AG04450 (cell line): ENCODE measurements at places on chromosomes 6 and 20.

DNA sequence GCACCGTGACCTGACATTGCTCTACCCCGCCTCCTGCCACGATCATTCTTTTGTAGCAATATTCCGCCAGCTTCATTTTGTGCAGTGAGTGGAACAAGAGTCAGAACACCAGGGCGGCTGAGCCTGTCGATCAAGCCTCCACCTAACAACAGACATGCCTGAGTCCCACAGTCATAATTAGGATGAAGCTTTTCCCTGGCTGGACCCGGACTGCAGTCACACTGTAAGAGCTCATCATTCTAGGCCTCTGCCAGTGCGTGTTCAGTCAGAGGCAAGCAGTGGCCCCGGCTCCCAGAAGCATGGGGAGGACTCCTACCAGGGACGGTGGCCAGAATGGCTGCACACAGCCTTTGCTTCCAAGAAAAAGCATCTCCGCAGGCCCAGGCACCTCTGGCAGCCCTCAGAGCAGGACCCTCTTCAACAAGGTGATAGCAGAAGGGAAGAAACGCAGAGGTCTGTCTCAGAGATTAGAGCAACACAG lies 23.2 kb upstream of the UNC93A start:
- DNase-seq, result no peak

DNA sequence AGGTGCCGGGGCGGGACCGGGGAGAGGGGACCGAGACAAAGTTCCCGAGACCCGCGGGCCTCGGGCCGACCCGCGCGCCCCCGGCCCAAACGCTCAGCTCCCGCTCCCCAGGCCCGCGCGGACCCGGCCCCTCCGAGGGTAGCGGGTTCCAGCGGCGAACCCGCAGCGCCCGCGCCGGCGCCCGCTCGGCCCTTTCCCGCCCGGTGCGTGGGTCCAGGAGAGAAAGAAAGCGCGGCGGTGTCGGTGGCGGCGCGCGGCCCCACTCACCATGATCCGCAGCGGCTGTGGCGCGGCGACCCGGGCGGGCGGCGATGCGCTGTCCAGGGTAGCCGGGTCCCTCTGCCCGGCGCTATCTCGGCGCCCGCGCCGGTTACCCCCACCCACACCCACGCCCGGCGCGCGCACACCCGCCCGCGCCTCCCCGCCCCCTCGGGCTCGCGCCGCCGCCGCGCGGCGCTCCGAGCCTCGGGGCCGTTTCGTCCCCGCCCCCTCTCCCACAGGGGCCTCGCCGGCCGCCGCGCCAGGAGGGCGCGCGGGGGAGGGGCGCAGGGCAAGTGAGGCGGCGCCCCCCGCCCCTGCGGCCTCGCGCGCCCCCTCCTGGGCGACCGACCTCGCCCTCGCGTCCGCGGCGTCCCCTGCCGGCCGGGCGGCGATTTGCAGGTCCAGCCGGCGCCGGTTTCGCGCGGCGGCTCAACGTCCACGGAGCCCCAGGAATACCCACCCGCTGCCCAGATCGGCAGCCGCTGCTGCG lies at the start of gene ELOVL2:
Gene ELOVL2, minus strand, starts transcription at position 345 of the 751 bp plus-strand sequence. Its CDS starts 75 bp downstream, at position 270.
- no peak for DNase-seq

- no peak for DNase-seq
Measured at GRCh38 chr20:13778827-13779226, 5.9 kb downstream of the ESF1 start.

- DNase-seq, result no peak
Measured at GRCh38 chr6:1491591-1492319, 102.4 kb downstream of the FOXF2 start.

DNA sequence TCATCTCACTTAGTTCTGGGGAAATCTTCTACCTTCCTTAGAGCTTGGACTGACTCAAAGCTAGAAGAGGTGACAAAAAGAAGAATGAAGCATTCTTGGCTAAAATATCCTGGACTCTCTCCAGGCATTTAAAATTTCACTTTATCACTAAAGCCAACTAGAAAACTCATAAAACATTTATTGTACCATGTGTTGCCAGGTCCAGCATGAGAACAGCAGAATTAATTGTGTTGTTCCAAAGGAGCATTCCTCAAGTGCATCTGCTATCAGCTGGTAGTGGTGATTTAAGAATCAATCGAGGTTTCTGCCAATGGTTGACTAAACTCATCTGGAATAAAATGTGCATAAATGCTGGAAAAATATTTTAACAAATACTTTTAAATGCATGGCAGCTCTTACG lies 147.3 kb upstream of the SSTR4 start:
- no peak for DNase-seq

- DNase-seq, result no peak
Measured at GRCh38 chr20:20292472-20292871, 75.4 kb upstream of the INSM1 start.

DNA sequence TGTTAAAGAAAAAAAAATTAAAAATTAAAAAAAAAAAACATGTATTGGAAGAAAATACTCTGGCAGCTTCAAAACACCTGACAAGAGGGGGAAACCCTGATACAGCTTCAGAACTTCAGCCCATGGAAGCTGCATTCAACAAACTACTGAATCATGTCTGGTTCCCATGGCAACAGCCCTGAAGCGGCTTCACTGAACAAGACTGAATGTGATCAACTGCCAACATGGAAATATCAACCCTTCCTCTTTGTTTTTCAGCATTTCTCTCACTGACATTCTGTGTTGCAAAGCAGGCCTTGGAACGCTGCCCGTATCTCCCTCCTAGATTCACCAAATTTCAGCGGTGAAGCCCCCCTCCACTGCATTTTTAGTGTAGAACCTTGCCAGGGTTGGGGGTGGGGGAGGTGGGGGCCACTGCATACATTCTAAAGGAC lies 91.3 kb upstream of the SHLD1 start:
- peak; percentile 64 for DNase-seq

DNA sequence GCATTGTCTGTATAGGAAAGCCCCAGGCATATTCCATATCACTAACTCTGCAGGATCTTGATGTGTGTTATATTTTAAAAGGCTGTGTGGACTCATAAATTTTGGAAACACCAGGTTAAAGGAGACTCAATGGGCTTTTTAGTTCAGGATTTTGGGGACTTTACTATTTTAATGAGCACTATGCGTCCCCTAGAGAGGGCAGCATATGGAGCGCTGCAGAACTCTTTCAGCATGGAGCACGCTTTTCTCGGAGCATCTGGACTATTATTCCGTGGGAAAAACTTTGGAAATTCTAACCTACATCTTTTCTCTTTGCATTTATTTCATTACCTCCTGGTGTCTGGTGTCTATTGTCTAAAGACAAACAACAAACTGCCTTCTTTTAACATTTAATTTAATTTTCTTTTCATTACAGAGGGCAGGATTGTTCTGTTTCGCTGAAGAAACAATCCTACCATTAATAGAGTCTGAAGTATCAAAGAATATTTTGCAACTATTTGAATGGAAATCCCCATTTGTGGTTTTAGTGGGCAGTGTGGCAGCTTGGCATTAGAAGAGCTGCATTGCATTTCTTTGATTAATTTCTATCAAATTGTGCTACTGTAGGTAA lies 399.9 kb upstream of the HSF2 start:
- DNase-seq, result no peak

DNA sequence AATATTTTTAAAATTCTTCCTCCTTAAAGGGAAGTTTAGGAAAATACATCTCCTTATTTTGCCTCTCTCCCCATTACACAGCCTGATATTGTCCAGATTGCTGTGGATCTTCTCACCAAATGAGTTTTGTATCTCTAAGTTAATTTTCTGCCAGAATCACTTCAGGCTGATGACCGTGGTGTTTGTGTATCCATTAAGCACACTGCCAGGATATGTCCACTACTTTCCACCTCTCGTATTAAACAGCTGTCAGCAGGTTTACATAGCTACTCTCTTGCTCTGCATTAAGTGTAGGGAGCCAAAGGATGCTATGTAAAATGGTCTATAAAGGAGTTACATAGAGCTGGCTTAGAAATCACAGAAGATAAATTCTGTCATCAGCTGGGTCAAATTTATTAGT lies 201.1 kb downstream of the ZFAND3 start:
- DNase-seq, result no peak

DNA sequence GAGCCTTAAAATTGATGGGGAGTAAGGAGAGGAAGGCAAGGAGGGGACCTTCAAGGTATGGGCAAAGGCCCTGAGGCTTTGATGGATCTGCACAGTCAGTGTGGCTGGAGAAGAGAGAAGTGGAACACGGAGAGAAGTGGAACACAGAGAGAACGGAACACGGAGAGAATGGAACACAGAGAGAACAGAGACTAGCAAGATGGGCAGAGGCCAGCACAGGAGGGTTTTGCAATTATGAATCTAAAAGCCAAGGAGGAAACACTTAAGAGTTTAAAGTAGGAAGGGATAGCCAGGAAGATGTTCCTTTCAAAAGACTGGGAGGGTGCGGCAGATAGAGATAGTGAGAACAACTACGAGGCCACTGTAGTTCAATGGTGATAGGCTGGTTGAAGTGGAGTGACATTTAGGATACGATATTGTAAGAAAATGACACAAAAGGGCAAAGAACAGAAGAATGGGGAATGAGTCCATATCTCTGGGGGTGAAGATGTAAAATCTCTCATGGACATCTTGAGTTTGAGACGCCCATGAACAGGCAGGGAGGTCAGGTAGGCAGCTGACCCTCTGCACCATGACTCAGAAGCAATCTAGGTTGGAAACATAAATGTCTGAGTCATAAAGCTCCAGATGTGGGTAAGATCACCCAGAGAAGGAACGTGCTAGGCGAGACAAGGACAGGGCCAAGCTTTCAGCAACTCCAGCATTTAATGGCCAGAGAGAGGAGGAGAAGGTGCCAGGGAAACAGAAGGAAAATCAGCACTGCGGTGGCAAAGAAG lies 25.4 kb downstream of the ZMYND8 start:
- DNase-seq, result no peak

GRCh38 chr20:19269737-19270340 lies 57.4 kb downstream of the SLC24A3 start:
- DNase-seq, result no peak
